ENCODE measurements at places on chromosomes 1 and 21.
A peak's percentile ranks its signal among the peaks of the same experiment; 100 is the strongest.

GRCh38 chr1:78500529-78500928 is 9.8 kb downstream of the PTGFR start:
- no peak for DNase-seq

GRCh38 chr1:198359024-198359653 is 181.3 kb downstream of the ATP6V1G3 start:
- DNase-seq = peak; percentile 1

GRCh38 chr1:211910913-211911485 is 80.4 kb upstream of the LPGAT1 start:
- no peak for DNase-seq

- DNase-seq = no peak
Measured at GRCh38 chr1:21530368-21531016, 21.3 kb downstream of the ALPL start.

DNA sequence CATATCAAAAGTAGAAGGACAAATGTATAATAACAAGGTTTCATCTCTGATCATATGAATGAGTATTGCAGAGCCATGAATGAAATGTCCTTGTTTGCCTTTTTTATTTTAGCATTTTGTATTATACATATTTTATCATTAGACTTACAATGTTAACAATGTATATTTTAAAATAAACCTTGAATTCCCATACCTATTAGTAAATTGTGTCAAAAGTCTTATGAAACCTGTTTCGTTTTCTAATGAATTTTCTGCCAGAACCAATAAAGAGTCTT is 646 bp downstream of the DNAJB4 start:
- DNase-seq = no peak

DNA sequence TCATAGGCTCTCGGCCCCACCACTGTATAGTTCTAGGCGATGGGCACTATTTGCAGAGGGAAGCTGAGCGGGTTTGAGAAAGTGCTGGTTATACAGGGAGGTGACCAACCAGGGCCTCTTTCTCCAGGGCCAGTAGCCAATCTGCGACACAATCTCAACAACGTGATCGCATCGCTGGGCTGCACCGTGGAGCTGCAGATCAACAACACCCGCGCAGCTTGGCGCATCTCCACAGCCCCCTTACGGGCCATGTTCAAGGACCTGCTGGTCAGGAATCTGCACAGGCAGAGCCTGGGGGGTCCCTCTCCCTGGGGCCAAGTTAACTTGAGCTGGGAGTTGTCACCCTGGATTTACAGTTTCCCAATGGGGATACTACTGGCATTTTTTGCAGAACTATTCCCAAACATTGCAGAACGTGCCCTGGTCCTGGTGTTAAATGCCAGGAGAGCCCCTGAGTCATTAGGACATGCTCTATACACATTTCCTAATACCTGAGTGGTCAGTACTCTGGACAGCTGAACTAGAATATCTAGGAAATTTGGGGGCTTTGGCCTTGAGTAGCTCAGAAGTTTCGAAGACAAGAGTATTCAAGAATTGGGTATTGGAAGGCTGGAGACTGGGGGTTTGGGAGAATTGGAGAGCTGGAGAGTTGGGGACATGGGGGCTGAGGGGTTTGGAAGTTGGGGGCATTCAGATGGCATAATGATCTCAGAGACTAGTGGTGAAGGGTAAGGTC is 6.9 kb downstream of the DCST1 start:
- no peak for DNase-seq

DNA sequence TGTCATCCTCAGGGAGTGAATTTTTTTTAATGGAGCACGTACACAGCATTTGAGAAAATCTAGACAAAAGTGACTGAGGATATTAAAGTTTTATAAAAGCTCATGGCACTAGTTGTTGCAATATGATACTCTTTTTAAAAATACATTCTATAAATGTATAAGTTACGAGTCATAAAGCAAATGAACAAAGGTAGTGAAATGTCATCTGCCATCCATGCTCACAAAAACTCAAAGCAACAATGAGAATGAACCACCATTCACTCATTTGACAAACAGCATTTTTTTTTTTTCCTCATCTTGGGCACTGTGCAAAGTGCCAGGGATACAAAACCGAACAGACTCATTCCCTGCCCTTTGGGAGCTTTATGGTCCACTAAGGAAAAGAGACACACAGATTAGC is 38.7 kb downstream of the GPR137B start:
- DNase-seq = no peak

- no peak for DNase-seq
Measured at GRCh38 chr1:57835620-57836019, 411.8 kb upstream of the DAB1 start.

DNA sequence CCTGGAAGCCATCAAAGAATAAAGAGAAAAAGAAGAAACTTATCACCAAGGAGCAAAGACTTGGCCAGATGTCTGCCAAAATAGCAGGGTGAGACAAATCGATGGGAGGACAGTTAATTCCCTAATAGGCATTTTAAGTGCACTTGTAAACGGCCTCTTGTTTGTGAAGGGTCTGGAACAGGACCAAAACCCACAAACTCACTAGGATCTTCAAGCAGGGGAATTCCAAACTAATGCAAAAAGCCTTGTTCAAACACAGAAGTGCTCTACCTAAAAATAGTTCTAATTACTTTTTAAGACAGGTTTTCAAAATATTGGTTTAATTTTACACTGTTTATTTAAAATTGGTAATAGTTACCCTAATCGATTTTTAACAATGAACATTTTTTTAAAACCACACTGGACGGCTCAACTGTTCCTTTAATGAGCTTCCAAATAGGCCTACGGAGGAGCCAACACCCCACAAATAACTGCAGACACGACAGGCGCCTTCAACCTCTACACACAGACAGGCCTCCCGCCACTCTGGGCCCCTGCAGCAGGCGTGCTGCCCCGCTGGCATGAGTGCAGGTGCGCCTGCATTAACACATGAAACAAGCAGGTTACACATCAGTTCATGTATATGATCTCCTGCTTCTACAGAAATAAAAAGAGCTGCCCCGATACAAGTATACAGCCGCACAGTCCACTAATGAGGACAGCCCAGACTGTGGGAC is 15.8 kb downstream of the UBE2G2 start:
- no peak for DNase-seq

DNA sequence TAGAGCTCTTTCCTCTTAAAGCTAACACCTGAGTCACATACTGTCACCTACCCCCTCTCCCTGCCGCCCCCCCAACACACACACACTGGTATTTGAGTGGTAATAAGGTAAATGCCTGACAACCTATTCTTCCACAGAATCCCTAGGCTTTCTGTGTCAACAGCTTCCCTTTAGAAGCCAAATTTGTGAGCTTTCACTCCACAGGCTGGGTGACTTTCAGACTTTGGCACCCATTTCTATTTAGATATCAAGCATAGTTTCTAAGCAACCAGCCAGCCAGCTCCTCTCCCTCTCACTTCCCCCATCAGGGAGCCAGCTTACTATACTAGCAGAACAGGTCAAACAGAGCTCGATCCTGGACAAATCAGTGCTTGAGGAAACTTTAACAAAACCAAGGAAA is 3.2 kb upstream of the C1orf74 start:
- DNase-seq = no peak

All from SW 1271 (cell line).